ENCODE measurements at places on chromosomes 16 and 17.

DNA sequence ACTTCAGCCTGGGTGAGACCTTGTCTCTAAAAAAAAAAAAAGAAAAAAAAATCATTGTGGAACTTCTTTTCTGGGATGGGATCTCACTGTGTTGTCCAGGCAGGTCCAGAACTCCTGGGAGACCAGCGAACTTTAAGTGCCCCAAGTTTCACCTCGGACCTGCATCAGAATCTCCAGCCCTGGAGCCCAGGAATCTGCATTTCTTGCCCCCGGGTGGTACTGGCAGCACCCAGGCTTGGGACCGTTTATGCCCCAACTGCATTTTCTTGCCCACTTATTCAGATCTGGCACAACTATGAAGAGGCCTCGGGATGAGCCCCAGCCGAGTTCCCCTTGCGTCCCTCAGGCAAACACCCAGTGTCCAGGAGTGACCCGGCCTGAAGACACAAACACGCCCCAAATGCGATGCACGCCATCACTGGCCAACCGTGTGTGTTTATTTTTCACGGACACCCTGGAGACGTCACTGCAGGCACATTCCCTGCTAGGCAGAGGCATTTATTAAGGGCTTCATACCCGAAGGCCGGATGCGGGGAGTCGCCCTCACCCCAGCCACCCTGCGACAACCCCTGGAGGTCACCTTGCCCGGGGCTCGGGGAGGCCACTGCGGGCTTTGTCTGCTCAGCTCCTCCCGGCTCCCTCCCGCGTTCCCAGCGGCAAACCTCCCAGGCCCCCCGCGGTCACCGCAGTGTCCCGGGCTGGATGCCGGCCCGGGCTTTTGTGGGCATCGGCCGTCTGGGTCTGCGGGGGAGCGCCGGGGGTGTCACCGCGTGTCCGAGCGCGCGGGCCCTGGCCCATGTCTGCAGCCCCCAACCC, 684 bp upstream of the SPIRE2 start:
- no peak for DNase-seq

DNA sequence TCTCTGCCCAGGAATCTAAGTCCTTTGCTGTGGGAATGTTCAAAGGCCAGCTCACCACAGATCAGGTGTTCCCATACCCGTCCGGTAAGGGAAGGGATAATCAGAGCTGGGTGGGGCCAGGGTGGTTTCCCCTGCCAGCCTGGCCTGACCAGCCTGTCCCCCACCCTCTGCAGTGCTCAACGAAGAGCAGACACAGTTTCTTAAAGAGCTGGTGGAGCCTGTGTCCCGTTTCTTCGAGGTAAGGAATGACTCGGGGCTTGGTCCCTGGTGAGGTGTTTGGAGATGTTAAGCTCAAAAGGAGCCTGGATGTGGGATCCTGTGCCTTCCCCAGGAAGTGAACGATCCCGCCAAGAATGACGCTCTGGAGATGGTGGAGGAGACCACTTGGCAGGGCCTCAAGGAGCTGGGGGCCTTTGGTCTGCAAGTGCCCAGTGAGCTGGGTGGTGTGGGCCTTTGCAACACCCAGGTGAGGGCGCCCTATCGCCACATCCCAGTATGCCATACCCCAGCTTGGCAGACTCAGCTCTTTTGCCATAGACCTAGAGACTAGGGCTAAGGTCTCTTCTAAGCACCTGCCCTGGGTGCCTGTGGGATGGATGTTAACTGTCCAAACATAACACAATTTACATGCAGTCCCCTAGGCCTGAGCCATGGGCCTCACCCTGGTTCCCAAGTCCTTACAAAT, 997 bp downstream of the ACADVL start:
- DNase-seq, result no peak

GRCh38 chr17:37789021-37789565, 44.2 kb upstream of the HNF1B start:
- DNase-seq, result no peak

DNA sequence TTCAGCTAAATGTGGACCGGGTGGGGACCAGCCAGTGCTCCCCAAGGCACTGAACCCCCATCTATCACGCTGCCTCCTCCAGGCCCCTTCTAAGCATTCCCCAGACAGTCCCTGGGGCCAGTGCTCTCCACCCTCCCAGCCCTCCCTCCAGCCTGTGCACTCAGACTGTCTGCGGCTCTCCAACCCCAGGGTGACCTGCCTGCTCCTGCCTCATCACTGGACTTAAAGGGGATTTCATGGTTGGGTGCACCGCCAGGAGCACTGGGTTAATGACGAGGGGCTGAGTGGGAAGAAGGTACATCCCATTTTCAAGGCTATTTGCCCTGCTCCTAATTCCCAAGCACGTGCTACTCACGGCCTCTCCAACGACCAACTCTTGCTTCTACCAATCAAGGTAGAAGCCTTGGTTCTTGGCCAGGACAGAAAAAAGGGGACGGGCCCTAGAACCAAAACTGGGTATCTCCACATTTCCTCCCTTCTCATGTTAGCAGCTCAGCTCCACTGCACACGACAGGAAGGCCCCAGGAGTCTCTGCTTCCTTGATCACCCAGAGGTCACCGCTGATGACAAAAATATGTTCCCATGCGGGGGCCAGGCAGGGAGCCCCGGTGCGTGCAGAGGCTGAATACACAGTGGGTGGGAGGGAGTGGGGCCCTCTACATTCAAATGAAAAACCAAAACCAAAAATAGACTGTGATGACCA, 3.5 kb upstream of the ABR start:
- no peak for DNase-seq
